ENCODE measurements at places on chromosomes 7 and 10. TPM values are rescaled to one million over a fixed set of nuclear protein-coding genes. Genes with fewer than 3 reads are reported as not detected.

Gene MRLN
- total RNA-seq, result not detected

Gene SLC16A12
- total RNA-seq, result 0.14 TPM

Gene HTR7
- total RNA-seq, result not detected

Gene ZNF117
- total RNA-seq, result 4.8 TPM

Gene TACC2
- total RNA-seq, result 8.2 TPM

Gene PBLD
- 4.4 TPM for total RNA-seq

Gene MICALL2
- 19.1 TPM for total RNA-seq

Gene CHAT
- total RNA-seq, result not detected

Gene EIF3B
- 250 TPM for total RNA-seq

Gene SCIN
- 2.6 TPM for total RNA-seq

Gene CRTAC1
- total RNA-seq, result 1.3 TPM

Gene TCERG1L
- not detected for total RNA-seq

Gene PRPF18
- total RNA-seq, result 44.1 TPM

Measured in dermis blood vessel endothelial cell (primary cell).